ENCODE measurements at places on chromosomes 2 and 18. TPM values are rescaled to one million over a fixed set of nuclear protein-coding genes. Genes with fewer than 3 reads are reported as not detected.

TRPM8 gene
- total RNA-seq = not detected

FEV gene
- not detected for total RNA-seq

BUB1 gene
- total RNA-seq = 2.2 TPM

UPP2 gene
- total RNA-seq = not detected

FSHR gene
- not detected for total RNA-seq

MEP1B gene
- not detected for total RNA-seq

HRH4 gene
- not detected for total RNA-seq

FOXD4L1 gene
- total RNA-seq = 0.15 TPM

GNLY gene
- total RNA-seq = not detected

HADHB gene
- 147 TPM for total RNA-seq

LBH gene
- 5.4 TPM for total RNA-seq

SP140 gene
- total RNA-seq = not detected

HOXD13 gene
- not detected for total RNA-seq

KCNJ3 gene
- total RNA-seq = not detected

ALPG gene
- total RNA-seq = not detected

ORC2 gene
- total RNA-seq = 8.4 TPM

IGFBP2 gene
- 32.7 TPM for total RNA-seq

GCG gene
- not detected for total RNA-seq

CKAP2L gene
- total RNA-seq = 0.81 TPM

GYPC gene
- 53.5 TPM for total RNA-seq

PRSS56 gene
- not detected for total RNA-seq

STAT4 gene
- 0.37 TPM for total RNA-seq

CRYGC gene
- not detected for total RNA-seq

TWIST2 gene
- 94.5 TPM for total RNA-seq

LIMS3 gene
- total RNA-seq = 7.2 TPM

CYS1 gene
- total RNA-seq = 2.1 TPM

Data from cardiac ventricle fibroblast (primary cell).